ENCODE measurements at places on chromosomes 1 and 21.

DNA sequence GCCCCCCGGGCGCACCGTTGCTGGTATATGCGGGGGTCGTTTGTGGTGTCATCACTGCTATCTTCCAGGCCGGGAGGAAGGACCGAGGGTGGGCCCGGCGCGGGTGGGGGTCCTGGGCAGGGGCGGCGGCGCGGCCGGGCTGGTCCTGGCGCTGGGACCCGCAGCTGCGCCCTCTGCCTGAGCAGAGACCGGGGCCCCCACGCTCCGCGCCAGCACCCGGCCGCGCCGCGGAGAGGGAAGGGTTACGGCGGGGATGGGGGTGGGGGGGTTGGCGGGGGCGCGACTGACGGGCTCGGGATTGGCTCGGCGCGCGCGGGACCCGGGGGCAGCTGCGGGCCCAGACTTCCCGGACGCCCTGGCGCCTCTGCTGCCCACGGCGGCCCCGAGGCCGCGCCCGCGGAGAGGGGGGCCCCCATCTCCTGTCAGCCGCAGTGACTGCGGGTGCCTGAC lies 13.8 kb upstream of the SAMD11 start:
- peak; percentile 39 for DNase-seq

GRCh38 chr1:5992814-5993555 lies 760 bp upstream of the NPHP4 start:
- no peak for DNase-seq

- DNase-seq = no peak
These were observed 395.8 kb upstream of the VAMP3 start for GRCh38 chr1:7375329-7375728.

DNA sequence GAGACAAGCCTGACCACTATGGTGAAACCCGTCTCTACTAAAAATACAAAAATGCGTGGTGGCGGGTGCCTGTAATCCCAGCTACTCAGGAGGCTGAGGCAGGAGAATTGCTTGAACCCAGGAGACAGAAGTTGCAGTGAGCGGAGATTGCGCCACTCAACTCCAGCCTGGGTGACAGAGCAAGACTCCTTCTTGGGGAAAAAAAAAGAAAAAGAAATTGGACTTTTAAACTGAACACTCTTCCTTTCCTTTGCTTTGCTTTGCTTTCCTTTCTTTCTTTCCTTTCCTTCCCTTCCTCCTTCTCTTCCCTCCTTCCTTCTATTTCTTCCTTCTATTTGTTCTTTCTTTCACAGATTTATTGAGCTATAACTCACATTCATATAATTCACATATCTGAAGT lies 43.3 kb upstream of the PUM1 start:
- no peak for DNase-seq
